Stimulated activated CD4-positive, alpha-beta T cell treated with anti-CD3 and anti-CD28 coated beads, Interleukin-1b, Interleukin-23, amount 100 ng/mL, for 1 hour (primary cell): ENCODE measurements at places on chromosomes 3 and 15.

- DNase-seq, result no peak
Observed at GRCh38 chr3:133520286-133520685, 53.2 kb upstream of the CDV3 start.

DNA sequence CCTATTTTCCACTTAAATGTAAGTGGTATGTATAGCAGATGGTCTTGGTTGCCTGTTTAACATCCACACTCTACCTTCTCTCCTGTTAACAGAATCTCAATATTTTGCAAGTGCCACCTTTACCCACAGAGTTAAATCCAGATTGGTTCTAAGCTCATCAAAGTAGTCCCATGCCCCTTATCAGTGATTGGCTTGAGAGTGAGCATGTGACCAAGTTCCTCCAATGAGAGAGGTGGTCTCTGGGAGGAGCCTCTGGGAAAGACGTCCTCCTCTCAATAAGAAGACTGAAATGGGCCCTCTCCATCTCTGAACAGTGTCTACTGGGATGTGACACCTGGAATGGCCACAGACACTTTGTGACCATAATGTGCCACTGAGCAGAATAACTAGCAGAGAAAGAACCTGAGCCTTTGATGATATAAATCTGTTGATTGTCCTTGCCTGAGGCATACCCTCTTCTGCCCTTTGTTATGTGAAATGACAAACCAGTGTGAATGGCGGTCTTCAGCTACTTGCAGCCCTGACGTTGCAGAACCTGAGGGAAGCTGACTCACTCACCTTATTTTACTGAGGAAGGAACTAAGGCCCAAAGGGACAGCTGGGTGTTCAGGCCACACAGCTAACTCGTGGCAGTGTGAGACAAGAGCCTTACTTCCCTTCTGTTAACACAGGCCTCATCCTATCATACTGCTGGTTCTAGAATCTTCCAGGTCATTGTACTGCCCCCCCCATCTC is 42.4 kb upstream of the LARS2 start:
- DNase-seq, result no peak

- DNase-seq, result no peak
Observed at GRCh38 chr3:61828184-61828874, 267.0 kb downstream of the PTPRG start.

DNA sequence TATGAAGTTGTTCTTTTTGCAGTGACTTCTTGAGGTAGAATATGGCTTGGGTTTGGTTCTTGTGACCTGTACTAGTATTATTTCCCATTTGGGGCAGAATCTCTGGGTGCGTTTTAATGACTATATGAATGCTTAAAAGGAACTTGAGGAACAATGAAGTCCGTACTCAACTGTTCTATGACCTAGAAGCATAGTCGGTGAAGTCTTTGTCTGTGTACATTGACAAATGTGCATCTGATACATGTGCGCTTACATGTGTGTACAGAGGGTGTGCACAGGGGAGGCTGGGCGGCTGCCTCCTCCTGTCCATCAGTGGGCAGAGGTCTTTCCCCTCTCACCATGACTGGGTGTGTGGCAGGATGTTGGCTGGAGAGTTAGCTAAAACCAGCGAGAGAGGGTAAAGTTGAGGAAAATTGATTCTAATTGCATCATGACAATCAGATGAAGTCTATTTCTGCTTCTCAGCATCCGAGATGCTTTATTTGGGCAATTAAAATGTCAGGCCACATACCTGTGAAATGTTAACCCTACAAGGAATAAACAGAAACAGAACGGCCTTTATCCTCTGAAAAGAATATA is 1.0 kb upstream of the NR2F2 start:
- no peak for DNase-seq

DNA sequence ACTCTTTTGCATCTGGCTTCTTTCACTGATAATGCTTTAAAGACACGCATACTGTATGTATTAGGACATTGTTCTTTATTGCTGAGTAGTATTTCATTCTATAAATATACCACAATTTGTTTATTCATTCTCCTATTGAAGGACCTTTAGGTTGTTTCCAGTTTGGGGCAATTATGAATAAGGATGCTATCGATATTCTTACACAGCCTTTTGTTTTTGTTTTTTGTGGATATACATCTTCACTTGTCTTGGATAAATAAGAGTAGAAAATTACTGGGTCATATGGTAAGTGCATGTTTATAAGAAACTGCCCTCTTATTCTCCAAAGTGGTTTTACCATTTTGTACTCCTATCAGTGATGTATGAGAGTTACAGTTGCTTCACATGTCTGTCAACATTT is 61.8 kb upstream of the GOLGA6B start:
- DNase-seq, result no peak

- DNase-seq, result no peak
Observed at GRCh38 chr15:29270976-29271375, 1.4 kb upstream of the NSMCE3 start.

- DNase-seq, result no peak
Observed at GRCh38 chr15:101022306-101022705, 103.1 kb downstream of the LRRK1 start.

DNA sequence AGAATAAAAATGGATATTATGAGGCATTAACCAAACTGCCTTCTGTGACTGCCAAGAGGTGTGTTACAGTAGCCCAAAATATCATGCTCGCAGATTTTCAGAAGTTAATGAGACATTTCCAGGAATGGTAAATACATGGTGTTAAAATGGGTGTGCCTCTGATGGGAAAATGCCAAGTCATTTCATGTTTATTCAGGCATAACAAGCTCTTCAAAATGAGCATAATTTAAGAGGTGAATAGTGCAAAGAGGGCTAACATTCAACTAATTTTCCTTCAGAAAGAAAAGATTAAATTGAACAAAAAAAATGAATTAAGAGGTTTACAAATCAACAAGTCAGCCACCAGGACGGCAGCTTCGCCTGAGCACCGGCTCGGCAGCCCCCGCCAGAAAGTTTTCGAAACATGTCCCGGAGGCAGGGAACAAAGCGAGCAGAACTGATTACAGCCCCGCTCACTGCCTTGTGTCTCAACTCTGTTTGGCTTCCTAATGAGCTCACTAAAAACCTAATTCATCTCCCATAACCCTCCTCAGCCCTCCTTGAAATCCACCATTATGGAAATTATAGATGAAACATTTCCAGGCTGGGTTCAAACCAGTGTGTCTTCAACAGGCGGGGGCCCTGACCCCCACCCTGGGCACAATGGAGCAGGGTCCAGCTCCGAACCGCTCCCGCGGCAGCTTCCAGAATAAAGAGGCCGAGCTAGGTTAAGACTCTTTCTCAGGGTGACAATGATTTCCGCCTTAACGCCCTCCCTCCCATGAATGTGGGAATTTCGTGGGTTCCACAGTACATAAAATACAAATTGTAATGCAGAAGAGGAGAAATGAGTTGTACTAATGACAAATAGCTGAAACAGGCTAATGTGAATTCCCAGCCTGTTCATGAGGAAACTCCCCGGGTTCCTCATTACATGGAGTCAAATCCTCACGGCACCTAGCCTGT is 43.9 kb downstream of the MEIS2 start:
- no peak for DNase-seq

GRCh38 chr3:129837065-129837642 is 56.4 kb downstream of the TMCC1 start:
- DNase-seq, result no peak

- no peak for DNase-seq
Observed at GRCh38 chr15:57037548-57037947, 119.1 kb downstream of the TCF12 start.

GRCh38 chr3:126147147-126147931 is 33.0 kb downstream of the ALDH1L1 start:
- no peak for DNase-seq

DNA sequence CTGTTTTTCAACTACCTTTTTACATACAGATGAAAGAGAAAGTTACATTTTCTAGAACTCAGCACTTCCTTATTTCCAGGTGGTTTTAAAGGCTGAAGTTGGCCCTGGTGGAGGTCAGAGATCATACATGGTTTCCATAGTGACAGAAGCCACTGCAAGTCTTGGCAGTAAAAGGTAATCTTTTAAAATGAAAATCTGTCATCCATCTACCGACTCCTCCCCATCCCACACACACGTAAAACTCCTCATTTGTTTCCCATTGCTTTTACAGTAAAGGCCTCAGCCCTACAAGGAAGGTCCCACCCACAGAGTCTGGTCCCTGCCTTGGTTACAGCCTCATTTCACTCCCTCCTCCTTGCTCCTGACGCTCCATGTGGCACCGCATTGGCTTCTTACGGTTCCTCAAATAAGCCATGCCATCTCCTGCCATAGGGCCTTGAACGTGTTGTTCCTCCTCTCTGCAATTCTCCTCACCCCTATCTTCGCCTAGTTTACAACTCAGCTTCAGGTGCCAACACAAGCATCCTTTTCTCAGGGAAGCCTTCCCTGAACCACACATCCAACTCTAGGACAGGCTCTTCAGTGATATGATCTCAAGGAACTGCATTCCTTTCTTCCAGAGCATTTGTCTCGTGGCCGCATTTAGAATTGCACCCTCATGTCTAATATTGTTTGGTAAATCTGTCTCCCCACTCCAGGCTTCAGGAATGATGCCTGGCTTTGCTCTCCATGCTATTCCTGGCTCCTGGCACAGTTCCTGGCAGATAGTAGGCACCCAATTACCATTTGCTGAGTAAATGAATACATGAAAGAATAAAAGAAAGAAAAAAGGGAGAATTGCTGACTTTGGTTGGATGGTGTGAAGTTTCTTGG is 2.6 kb downstream of the CYP19A1 start:
- no peak for DNase-seq

GRCh38 chr3:17625133-17625532 is 117.3 kb downstream of the TBC1D5 start:
- DNase-seq, result no peak

GRCh38 chr15:47041301-47041700 is 676.0 kb upstream of the SEMA6D start:
- DNase-seq, result no peak

GRCh38 chr3:196397941-196398340 is 34.3 kb downstream of the UBXN7 start:
- DNase-seq, result no peak

- DNase-seq, result no peak
Observed at GRCh38 chr3:110938629-110939028, 133.0 kb upstream of the NECTIN3 start.

DNA sequence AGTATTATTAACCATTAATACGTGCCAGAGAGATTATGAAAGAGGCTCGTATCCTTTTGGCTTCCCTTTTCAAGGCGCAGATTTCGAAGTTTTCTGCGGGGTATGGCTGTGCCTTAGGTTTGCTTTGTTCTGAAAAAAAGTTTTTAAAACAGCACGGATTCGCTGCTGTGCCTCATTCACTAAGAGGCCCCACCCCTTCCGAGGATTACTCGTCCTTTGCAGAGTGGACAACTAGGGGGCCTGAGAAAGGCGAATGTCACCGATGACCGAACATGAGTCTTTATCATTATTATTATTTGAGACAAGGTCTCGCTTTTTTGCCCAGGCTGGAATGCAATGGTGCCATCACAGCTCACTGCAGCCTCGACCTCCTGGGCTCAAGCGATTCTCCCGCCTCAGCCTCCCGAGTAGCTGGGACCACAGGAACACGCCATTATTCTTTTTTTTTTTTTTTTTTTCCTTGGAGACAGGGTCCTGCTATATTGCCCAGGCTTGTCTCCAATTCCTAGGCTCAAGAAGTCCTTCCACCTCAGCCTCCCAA is 684 bp upstream of the RPS27L start:
- no peak for DNase-seq

DNA sequence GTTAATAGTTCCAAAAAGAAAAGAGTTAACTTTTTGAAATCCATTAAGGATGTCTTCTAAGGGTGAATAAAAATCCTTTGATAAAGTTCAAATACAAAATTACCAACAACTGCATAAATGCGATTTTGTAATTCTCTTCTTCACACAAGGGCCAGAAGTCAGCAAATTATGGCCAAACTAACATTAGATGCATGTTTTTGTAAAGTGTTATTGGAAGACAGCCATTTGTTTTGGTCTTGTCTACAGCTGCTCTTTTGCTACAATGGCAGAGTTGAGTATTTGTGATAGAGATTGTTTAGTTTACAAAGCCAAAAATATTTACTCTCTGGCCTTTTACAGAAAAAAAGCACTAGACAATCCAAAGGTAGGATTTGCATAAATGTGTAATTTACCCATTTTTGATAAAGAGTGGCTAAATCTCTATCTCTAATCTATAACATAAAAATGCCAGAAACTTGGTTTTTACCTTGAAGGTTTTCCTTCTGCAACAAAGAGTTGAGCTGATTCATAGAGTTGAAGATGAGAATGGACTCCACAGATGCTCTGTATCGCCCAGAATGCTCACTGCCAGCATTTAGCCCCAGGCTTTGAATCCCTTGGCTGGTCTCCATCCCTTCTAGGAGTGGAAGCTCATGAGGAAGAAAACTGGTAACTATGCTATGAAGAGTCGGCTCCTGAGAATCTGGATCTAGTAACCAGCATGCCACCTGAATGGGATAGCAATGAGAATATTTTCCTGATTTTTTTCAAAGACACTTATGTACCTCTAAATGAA is 64.5 kb downstream of the POLQ start:
- no peak for DNase-seq

- no peak for DNase-seq
Observed at GRCh38 chr3:61354604-61355003, 103.4 kb upstream of the FHIT start.

GRCh38 chr3:10629671-10630040 is 124.3 kb upstream of the ATP2B2 start:
- DNase-seq, result no peak

DNA sequence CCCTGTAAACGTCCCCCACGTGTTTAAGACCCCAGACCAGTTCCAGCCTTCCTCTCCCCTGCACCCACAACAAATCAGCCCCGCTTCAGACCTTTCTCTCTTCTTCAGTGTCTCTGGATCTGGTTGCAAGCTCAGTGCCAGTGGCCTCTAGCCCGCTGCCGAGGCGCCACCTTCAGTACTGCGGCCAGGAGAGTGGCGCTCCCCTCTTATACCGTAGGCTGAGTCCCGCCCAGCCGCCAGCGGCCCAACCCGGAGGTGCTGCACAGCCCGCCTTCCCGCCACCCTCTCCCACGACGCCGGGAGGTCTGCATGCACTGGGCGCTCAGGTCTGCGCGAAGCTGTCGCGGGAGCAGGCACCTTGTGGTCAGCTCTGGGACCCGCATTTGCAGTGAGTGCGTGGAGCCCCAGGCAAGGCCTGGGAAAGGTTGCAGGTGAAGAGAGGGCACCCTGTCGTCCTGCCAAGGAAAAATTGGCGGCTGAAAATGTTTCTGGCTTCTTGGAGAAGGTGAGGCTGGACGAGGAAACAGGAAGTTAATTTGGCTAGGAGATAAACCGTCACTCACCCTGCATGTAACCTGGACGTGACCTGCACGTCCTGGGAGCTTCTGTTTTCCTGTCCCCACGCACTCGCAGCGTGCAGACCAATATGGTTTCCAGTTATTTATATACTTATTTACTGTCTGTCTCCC is at the start of gene C2CD4B:
Gene C2CD4B (minus strand): TSS at position 182 of the 689 bp plus-strand sequence. CDS start 301 bp downstream, outside the sequence.
- DNase-seq, result no peak

- no peak for DNase-seq
Observed at GRCh38 chr3:115239717-115240116, 92.6 kb upstream of the ZBTB20 start.

DNA sequence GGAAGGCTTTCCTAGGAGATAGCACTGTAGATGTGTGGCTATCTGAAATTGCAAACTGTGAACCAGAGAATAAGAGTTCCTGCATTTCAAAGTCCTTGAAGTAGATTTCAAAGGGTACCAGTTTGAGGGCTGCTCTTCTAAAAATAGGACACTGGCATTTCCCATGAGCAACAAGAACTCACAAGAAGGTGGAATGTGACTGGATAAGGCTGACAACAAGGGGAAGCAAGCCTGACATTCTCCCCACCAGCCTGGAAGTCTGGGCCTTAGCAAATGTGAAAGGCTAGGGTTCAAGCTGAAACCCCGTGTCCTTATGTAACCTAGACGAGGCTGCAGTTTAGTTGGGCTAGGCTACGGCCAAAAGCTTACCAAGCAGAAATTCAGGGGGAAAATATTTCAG is 18.7 kb upstream of the TJP1 start:
- DNase-seq, result no peak

GRCh38 chr3:144229953-144230352 is 258.3 kb downstream of the DIPK2A start:
- no peak for DNase-seq
